ENCODE measurements at places on chromosomes 2 and 18. TPM values are rescaled to one million over a fixed set of nuclear protein-coding genes. Genes with fewer than 3 reads are reported as not detected.

DNA sequence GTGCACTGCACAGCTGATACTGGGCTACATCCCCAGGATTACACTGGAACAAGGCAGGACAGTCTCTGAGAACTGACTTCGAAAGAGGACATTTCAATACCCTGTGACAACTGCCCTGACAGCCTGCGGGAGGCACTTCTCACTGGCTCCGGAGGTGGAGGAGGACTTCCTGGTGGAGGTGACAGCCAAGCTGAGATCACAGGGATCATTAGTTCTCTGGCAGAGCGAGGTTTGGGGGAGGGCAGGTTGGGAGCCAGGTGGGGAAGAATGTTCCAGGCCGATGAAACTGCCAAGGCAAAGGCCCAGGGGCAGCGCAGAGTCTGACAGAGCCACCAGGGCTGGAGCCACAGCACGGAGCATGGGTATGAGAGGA, 28.0 kb upstream of the NPAS2 start:
- no peak overlapping the region for H3K4me3 ChIP-seq
- peaks cover 16% of the 10 kb centered on the region for H3K27me3 ChIP-seq
- H3K4me1 ChIP-seq = no peaks in the 10 kb centered on the region

GRCh38 chr2:152234277-152234676, 58.7 kb upstream of the STAM2 start:
- no peaks in the 10 kb centered on the region for H3K27me3 ChIP-seq
- no peak overlapping the region for H3K27ac ChIP-seq
- H3K36me3 ChIP-seq = no peaks in the 10 kb centered on the region
- DNase-seq = no peak

GRCh38 chr2:150690261-150690660, 202.8 kb upstream of the RND3 start:
- no peaks in the 10 kb centered on the region for H3K4me1 ChIP-seq
- no peak for DNase-seq
- H3K27ac ChIP-seq = no peak overlapping the region
- no peak overlapping the region for H3K4me3 ChIP-seq
- no peaks in the 10 kb centered on the region for H3K36me3 ChIP-seq
- no peaks in the 10 kb centered on the region for H3K27me3 ChIP-seq

DNA sequence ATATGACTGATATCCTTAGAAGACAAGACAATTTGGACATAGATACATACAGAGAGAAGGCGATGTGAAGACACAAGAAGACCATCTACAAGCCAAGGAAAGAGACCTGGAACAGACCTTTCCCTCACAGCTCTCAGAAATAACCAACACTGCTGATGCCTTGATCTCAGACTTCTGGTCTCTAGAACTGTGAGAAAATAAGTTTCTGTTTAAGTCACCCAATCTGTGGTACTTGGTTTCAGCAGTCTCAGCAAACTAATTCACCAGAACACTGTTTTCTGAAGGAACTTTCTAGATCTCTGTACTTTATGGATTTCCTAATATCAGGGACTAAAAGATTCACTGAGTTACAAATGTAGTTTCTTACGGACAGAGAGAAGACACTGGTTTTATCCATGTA, 58.8 kb downstream of the NAB1 start:
- H3K4me1 ChIP-seq = peaks cover 4% of the 10 kb centered on the region
- H3K36me3 ChIP-seq = peaks cover 3% of the 10 kb centered on the region
- no peaks in the 10 kb centered on the region for H3K27me3 ChIP-seq
- no peak overlapping the region for H3K27ac ChIP-seq
- DNase-seq = no peak

GRCh38 chr2:203631068-203631757, 75.2 kb upstream of the CD28 start:
- no peaks in the 10 kb centered on the region for H3K27me3 ChIP-seq
- no peak for DNase-seq
- H3K27ac ChIP-seq = no peak overlapping the region
- peaks cover 10% of the 10 kb centered on the region for H3K4me1 ChIP-seq
- no peaks in the 10 kb centered on the region for H3K36me3 ChIP-seq

- no peaks in the 10 kb centered on the region for H3K27me3 ChIP-seq
- no peak overlapping the region for H3K4me3 ChIP-seq
- no peak for DNase-seq
- H3K27ac ChIP-seq = no peak overlapping the region
These were observed 54.7 kb downstream of the E2F6 start for GRCh38 chr2:11411244-11411643.

DNA sequence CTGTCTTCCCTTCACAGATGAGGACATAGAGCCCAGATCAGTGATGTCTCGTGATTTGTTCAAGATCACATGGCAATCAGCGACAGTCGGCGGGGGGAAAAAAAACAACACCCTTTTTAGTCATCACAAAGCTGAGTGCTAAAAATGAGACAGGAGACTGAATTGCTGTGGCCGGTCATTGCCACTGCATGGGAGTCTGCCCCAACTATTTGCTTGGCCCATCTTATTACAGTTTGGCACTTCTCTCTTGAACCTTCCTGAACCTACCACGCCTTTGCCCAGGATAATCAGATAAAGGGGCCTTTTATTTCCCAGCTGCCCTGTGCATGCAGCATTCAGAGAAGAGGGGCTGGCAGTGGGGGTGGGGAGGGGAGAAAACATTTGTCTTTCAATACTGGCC, 42.7 kb downstream of the SETBP1 start:
- no peak overlapping the region for H3K4me3 ChIP-seq
- no peak for DNase-seq
- peaks cover 8% of the 10 kb centered on the region for H3K36me3 ChIP-seq
- H3K27ac ChIP-seq = no peak overlapping the region

GRCh38 chr2:126798276-126799140, 100.2 kb upstream of the TEX51 start:
- H3K4me1 ChIP-seq = no peaks in the 10 kb centered on the region
- H3K36me3 ChIP-seq = no peaks in the 10 kb centered on the region
- peaks cover 56% of the 10 kb centered on the region for H3K27me3 ChIP-seq
- H3K4me3 ChIP-seq = no peak overlapping the region

GRCh38 chr18:20971886-20972267, 139.7 kb downstream of the ROCK1 start:
- H3K36me3 ChIP-seq = peaks cover 35% of the 10 kb centered on the region
- no peak overlapping the region for H3K4me3 ChIP-seq
- H3K27me3 ChIP-seq = no peaks in the 10 kb centered on the region
- no peak for DNase-seq
- H3K27ac ChIP-seq = no peak overlapping the region
- H3K4me1 ChIP-seq = no peaks in the 10 kb centered on the region

- H3K27ac ChIP-seq = no peak overlapping the region
- peaks cover 34% of the 10 kb centered on the region for H3K27me3 ChIP-seq
- DNase-seq = peak; percentile 37
These were observed 220.7 kb downstream of the NDUFA10 start for GRCh38 chr2:239804161-239805042.

- no peak overlapping the region for H3K4me3 ChIP-seq
- H3K27me3 ChIP-seq = no peaks in the 10 kb centered on the region
- peaks cover 12% of the 10 kb centered on the region for H3K36me3 ChIP-seq
- no peak for DNase-seq
- H3K27ac ChIP-seq = no peak overlapping the region
These were observed 74.6 kb downstream of the TTC27 start for GRCh38 chr2:32702303-32703064.

DNA sequence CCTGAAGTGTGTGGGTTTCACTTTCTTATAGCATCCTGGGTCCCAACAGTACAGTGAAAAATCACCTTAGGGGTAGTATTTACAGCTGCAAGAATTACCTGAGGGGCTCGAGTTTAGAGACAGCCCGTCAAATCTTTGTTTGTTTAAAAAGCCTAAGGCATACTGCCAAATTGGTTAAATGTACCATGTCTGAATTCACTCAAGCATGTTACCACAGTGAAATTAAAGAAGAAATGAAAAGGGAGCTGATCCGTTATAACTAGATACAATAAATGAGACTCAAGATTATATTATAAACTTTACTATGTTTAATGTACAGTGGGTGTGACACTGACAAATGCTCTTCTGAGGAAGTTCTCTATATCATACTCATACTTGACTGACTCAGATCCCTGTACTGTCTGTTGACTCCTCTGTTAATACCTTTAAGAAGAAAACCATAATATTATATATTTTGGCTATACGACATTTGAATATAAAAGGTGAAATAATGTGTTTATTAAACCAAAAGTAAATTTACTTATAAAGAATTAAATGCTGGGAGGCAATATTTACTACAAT, 107.3 kb downstream of the TMEFF2 start:
- H3K36me3 ChIP-seq = no peaks in the 10 kb centered on the region
- no peak overlapping the region for H3K27ac ChIP-seq
- no peaks in the 10 kb centered on the region for H3K27me3 ChIP-seq
- no peak for DNase-seq
- no peak overlapping the region for H3K4me3 ChIP-seq

- no peak for DNase-seq
- H3K27ac ChIP-seq = no peak overlapping the region
- peaks cover 15% of the 10 kb centered on the region for H3K27me3 ChIP-seq
- no peaks in the 10 kb centered on the region for H3K36me3 ChIP-seq
- no peak overlapping the region for H3K4me3 ChIP-seq
These were observed 97.9 kb upstream of the ALKAL2 start for GRCh38 chr2:385785-386184.

DNA sequence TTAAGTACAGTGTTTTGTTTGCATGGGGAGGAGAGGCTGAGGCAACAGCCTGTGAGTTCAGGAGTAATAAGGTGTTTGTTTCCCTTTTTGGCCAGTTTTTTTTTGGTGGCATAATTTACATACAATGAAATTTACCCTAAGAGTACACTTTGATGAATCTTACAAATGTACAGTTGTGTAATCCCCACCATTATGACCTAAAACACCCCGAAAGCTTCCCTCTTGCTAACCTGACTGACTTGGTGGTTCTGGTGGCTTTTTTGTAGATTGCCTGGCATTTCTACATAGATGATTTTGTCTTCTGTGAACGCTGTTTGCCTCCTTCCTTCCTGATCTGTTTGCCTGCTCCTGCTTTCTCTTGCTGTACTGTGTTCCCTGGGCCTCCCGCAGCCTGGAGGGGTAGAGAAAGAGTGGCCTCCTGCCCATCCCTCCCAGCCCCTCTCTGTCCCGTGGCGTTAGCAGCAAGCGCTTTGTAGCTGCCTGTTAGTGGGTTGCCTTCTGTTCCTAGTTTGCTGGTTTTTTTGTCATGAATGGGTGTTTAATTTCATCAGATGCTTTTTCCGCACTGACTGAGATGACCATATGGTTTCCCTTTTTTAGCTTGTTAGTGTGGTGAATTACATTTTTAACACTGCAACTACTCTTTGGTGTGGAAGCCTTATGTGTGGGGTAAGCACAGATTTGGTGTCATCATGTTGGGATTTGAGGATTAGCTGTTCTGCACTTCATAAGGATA, 32.1 kb downstream of the ASAP2 start:
- H3K36me3 ChIP-seq = no peaks in the 10 kb centered on the region
- H3K4me1 ChIP-seq = peaks cover 45% of the 10 kb centered on the region
- DNase-seq = no peak
- no peak overlapping the region for H3K27ac ChIP-seq

DNA sequence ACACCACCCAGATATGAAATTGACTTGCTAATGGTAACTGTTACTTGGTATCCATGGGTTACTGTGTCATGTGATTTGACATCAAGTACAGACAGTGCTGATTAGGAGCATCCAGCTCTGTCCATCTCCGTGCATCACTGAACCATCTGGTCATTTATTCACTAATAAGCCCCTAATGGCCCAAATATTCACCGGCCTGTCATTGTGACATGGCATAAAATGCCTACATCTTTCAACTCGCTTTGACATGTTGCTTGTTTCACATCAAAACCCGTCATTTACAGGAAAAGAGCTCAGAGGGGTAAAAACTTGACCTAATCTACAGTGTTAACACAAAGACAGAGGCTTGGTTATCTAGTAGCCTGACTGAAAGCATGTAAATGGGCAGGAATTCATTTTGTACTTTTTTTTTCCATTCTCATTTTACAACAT, 308.9 kb upstream of the ATP5MC3 start:
- peaks cover 4% of the 10 kb centered on the region for H3K4me1 ChIP-seq
- H3K36me3 ChIP-seq = no peaks in the 10 kb centered on the region
- H3K27ac ChIP-seq = no peak overlapping the region
- H3K4me3 ChIP-seq = no peak overlapping the region

GRCh38 chr2:233448220-233448559, 93.9 kb downstream of the DGKD start:
- peaks cover 10% of the 10 kb centered on the region for H3K36me3 ChIP-seq
- DNase-seq = no peak
- H3K4me1 ChIP-seq = no peaks in the 10 kb centered on the region
- no peak overlapping the region for H3K4me3 ChIP-seq
- H3K27me3 ChIP-seq = no peaks in the 10 kb centered on the region
- H3K27ac ChIP-seq = no peak overlapping the region

DNA sequence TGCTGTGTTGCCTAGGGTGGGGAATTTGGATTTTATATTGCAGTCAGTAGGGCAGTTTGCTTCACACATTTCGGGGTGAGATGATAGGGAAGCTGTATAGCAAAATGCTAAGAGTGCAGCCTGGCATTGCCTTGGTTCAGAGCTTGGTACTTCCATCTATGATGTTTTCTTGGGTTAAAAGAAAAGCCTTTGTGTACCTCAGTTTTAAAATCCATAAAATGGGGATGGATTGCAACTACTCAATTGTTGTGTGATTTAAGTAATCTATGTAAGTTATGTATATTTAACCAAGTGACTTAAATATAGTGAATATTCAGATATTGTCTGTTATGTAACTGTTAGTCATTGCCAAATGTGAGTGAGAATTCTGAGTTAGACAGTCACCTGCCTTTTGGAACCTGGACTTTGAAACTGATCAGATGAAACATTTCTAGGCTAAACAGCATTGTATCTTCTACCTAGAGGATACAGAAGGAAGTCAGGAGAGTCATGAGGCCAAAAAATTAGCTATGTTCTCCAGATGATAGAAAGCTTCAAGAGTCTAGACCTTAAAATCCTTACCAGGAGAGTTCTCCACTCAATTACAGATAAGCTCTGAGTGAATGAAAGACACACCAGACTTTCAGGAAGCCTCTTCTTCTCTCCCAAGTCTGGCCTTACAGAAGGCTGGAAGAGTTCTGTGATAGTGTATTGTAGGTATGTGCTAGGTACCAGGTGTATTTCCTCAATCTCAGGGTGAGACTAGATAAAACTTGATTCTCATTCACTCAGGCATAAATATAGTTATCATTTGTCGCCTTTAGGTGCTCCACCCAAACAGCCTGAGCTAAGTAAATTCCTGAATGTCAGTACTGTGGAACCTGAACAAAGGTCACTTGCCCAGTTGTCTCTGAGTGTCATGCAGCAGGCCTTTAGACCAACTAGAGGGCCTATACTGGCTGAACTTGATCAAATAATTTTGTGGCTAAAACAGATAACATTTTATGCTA, 7.5 kb downstream of the RIOK3 start:
- no peak overlapping the region for H3K4me3 ChIP-seq
- no peak overlapping the region for H3K27ac ChIP-seq
- peaks cover 7% of the 10 kb centered on the region for H3K4me1 ChIP-seq
- DNase-seq = no peak

- H3K36me3 ChIP-seq = no peaks in the 10 kb centered on the region
- no peaks in the 10 kb centered on the region for H3K4me1 ChIP-seq
- no peaks in the 10 kb centered on the region for H3K27me3 ChIP-seq
These were observed 71.9 kb upstream of the SLC9A2 start for GRCh38 chr2:102547462-102547861.

The SPHKAP gene
- total RNA-seq = not detected

The REG3G gene
- not detected for total RNA-seq

The GPR75 gene
- total RNA-seq = 3.7 TPM

The MAP4K4 gene
- 175 TPM for total RNA-seq

The VWC2L gene
- total RNA-seq = not detected

The ACADL gene
- 13.2 TPM for total RNA-seq

The SLC5A7 gene
- not detected for total RNA-seq

The MAP3K19 gene
- not detected for total RNA-seq

The MROH2A gene
- not detected for total RNA-seq

The CHST10 gene
- total RNA-seq = 25.8 TPM

The SGPP2 gene
- total RNA-seq = 0.23 TPM

The TPRKB gene
- 35.5 TPM for total RNA-seq
